ENCODE measurements at places on chromosomes 7 and 10.

DNA sequence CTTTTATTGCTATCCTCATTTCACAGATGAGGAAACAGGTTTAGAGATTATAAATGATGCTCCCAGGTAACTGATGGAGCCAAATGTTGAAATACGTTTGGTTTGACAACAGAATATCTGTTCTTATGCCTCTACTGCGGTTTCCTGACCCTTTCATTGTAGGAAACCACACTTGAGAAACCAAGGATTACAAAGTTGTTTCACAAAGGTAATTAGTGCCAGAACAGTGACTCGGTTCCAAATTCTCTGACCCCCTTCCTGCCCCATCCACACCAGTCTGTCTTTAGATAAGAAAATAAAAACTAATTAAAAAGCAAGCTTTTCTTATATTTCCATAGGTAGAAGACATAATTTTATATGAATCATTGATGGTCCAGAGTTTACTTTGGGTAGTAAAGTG is 393.7 kb upstream of the MBL2 start:
- DNase-seq = no peak

DNA sequence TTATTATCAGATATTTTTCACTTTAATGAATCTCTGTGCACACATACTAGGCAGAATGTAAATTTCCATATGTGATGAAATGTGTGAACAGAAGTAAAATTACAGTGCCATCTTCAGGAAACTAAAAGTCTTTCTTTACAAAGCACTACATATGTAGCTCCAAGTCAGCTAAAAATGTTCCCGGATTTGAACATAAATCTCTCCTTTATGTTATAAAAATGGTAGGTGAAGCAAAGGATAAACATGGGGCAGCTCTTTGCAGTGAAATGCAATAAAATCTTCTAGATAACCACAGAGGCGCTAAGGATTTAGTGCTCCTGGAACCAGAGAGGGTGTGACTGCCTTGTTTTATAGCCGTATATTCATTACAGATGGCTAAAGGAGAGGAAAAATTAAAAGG is 104.9 kb upstream of the C7orf33 start:
- DNase-seq = no peak

- no peak for DNase-seq
Observed at GRCh38 chr7:15495170-15495569, 66.6 kb downstream of the AGMO start.

- peak; percentile 28 for DNase-seq
Observed at GRCh38 chr10:109894516-109894915, 28.8 kb downstream of the XPNPEP1 start.

GRCh38 chr7:135522509-135522908 is 12.6 kb upstream of the CNOT4 start:
- DNase-seq = no peak

GRCh38 chr10:66455304-66455703 is 470.5 kb upstream of the LRRTM3 start:
- no peak for DNase-seq

GRCh38 chr7:24834128-24834798 is 77.0 kb upstream of the GSDME start:
- no peak for DNase-seq

GRCh38 chr7:91710881-91711280 is 169.6 kb downstream of the MTERF1 start:
- no peak for DNase-seq

DNA sequence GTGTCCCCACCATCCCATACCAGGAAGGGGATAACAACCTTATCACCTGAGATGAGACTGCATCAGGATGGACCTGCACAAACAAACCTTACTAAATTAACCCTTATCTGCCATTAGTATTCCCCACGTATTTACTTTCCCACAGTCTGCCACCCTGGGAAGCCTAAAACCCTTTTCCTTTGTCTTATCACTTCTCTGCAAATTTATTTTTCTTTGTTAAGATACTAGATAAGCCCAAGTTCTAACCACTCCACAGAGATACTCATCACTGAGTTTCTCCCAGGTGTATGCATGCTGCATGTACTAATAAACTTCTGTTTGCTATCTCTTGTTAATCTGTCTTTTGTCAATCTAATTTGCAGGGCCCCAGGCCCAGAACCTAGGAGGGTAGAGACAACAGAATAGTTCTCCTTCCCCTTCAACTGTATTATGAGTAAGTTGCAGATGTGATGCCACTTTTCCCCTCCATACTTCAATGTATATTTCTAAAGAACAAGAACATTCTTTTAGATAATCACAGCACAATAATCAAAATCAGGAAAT is 66.0 kb downstream of the ELMO1 start:
- no peak for DNase-seq

GRCh38 chr10:91191584-91191919 is 28.9 kb upstream of the PCGF5 start:
- no peak for DNase-seq

GRCh38 chr7:1942243-1942940 is 272.3 kb downstream of the ELFN1 start:
- peak; percentile 65 for DNase-seq

GRCh38 chr10:50610368-50610767 is 13.4 kb downstream of the SGMS1 start:
- no peak for DNase-seq

- no peak for DNase-seq
Observed at GRCh38 chr10:129788215-129788614, 175.9 kb downstream of the EBF3 start.

- DNase-seq = no peak
Observed at GRCh38 chr7:8058852-8059251, 90.3 kb downstream of the GLCCI1 start.

DNA sequence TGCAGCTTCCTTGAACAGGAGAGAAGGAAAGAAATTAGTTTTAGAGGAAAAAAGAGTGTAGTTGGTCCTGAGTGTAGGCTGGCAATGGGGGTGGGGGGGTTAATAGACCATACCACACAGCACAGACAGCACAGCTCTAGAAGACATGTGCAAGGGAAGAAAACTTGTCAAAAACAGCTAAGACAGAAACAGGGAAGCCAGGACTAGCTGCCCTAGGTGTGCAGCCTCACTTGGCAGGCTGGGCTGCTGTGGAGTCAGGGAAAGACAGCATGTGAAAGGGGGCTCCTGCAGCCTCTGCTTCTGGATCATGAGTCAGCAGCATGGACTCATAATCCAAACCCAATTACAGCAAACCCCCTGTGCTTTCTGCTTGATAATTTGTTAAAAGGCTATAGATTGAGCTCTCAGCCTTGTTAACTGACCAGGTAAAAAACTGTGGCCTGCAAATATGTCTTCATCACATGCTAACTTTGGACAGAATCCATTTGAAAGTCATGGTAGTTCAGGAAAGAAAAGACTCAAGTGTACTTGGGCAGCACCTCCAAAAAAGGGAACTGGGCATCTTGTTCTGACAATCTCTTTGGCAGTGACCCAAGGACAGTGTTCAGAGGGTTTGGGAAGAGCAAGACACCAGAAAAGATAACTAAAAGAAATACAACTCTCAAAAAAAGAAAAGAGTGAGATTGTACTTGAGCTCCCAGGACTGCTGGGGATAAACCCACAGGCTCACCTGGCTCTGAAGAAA is 142.2 kb upstream of the VWC2 start:
- DNase-seq = no peak

DNA sequence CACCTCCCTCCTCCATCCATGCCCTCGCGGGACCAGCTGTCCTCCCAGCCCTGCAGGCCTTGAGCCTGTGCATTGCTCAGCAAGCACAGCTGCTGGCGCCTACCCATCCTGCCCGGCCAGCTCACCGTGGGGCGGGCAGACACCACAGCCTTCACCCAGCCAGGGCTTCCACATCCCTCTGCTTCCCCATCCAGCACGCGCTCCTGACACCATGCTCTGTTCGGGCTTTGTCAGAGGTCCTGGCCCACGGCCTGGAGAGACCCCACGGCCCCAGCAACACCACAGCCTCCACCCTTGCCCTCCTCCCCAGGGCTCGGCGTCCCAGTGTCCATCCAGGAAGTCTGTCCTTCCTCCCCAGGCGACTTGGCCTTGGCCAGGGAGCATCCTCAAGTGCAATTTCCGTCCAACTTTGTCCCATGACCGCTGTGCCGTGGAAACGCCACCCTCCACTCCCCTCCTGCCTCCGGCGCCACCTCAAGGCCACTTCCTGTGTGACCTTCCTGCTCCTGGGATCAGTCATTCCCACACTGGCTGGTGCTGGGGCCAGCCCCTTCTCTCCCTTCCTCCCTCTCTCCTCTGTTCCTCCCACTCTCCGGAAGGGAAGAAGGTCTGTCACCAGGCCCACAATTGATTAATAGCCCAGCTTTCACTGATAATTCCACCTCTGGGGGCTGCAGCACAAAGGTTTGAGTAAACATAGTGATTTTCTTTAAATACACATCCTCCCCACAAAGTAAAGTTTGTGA is 71.5 kb upstream of the SMNDC1 start:
- DNase-seq = no peak

GRCh38 chr10:68156373-68157185 is 47.3 kb downstream of the MYPN start:
- peak; percentile 6 for DNase-seq

DNA sequence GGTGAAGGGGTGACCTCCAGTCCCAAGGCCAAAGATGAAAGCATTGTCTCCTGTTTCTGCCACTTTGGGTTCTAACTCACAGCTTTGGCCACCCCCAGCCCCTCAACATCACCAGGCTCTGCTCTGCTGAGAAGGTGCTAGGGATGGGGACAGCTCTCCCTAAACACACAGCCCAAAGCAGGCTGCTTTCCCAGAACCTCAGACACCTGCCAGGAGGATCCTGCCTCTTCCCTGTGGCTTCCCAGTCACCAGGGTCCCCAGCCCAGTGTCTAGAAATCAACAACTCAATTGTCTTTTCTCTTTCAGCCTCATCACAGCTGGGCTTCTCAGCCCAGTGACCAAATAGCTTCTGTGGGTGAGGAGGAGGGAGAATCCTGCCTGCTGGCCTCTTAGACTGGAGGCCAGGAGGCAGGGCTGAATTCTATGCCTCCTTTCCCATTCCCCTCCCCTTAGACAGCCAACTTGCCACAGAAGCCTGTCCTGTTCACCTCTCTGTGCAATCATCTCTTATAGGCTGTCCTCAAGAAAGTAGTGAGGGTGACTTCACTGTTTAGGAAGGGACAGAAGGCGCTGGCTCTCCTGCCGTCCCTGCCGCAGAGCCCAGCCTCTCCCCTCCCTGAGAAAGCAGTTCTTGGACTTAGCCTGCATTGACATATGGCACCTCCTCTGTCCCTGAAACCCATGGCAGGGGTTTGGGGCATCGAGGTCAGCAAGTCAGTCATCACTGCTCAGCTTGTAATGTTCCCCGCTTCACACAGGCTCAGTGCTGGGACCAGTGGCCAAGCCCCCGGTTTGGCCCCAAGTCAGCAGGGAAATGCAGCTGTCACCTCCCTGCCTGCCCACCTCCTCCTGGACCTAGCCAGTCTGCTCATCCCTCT is 3.7 kb downstream of the FGF8 start:
- no peak for DNase-seq

- DNase-seq = no peak
Observed at GRCh38 chr7:149799397-149800168, 26.2 kb upstream of the ZNF467 start.

DNA sequence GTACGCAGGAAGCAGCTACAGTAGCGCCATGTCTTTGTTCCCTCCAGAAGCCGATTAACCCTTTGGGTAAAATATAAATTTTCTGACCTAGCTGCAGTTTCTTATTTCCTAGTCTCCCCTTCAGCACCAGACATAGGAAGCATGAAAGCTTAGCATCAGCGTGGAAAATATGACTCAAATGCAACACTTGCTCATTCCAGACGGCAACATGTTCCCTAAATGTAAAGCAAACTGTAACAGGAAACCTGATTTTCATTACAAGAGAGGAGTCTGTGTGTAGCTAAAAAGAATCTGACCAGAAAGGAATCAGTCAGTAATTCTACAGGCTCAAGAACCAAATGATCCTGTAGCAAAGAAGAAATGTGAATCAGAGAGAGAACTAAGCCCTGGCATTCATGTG is 219.2 kb downstream of the C7orf25 start:
- no peak for DNase-seq

DNA sequence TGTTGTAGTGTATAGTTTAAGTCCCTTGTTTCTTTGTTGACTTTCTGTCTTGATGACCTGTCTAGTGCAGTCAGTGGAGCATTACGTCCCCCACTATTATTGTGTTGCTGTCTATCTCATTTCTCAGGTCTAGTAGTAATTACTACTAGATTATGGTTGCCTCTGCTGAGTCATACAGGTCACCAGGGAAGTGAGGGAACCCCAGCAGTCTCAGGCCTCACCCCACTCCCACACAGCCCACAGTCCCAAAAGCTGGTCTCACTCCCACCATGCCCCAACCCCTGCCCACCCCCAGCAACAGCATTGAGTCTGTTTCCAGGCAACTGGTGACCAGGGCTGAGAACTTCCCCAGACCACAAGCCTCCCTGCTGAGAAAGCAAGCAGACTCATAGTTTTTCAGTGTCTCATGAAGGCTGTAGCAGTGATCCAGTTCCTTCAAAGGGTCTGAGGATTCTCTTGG is 88.0 kb downstream of the PLXDC2 start:
- DNase-seq = no peak

GRCh38 chr10:13502380-13502779 is 26.4 kb downstream of the BEND7 start:
- DNase-seq = no peak

DNA sequence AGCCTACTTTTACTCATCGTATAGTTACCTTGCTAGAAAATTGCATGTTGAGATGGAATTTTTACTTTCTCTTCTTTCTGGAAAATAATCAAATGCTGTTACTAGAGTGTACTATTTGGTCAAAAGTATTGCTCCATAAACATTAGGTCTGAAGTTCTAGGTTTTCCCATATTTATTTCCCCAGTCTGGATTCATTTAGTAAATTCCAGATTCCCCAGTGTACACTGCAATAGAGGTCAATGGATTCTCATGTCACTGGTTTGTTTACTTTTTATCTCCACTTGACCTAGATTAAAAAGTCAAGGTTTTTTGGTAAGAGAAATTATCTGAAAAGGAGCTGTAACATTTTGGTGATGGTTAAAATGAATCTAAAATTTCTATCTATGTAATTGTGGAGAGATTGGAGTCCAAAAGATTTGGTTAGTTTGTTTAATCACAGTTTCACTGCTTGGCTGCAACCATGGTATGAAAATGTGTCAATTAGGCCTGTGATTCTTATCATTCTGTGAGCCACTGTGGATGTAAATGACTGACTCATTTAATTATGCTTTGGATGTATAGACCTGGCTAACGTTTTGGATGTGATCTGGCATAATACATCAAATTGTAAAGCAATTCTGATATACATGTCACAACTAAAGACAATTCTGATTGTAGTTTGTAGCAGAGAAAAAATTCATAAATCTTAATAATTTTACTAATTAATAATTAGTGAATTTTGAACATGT is 32.7 kb upstream of the STEAP4 start:
- no peak for DNase-seq

GRCh38 chr7:133294234-133294633 is 41.4 kb downstream of the EXOC4 start:
- no peak for DNase-seq

- no peak for DNase-seq
Observed at GRCh38 chr10:623014-623413, 66.5 kb downstream of the DIP2C start.

GRCh38 chr7:144782883-144783282 is 53.0 kb downstream of the TPK1 start:
- no peak for DNase-seq

DNA sequence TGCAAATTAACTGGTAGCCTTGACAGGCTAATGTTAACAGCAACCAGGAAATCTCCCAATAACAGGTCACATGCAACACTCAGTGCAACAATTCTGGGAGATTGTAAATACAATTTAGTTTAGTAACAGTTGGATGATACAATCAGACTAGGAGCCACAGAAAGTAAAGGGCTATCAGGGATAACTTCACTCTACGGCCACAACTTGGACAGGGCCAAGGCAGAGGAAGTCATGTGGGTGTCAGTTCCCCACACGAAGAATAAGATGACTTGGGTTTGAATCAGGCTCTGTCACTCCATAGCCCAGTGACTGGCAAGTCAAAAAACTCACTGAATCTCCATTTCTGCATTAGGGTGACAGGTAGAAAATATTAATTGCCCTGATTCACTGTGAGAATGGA is 217.3 kb upstream of the CCDC6 start:
- no peak for DNase-seq
